Jurkat, Clone E6-1 (cell line): ENCODE measurements at places on chromosomes 1 and 21.

DNA sequence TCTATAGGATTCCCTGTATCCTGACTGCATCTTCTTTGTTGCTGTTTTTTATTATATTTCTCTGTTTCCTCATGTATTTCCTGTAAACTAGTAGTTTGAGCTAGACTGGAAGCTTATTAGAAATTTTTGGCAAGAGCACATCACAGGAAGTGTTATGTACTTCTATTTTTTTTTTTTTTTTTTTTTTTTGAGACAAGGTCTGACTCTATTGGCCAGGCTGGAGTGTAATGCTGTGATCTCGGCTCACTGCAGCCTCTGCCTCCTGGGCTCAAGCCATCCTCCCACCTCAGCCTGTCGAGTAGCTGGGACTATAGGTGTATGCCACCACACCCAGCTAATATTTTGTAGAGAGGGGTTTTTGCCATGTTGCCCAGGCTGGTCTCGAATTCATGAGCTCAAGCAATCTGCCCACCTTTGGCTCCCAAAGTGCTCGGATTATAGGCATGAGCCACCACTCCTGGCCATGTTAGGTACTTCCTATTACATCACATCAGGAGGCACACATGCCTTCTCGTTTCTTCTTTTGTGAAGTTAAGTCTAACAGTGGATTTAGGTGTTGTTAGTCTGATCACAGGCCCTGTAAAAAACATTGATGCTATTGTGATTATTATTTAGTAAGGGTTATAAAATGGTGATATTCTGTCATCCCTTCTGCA lies 12.5 kb downstream of the C1orf21 start:
- no peak for DNase-seq

- DNase-seq: no peak
Measured at GRCh38 chr1:150578272-150579109, 919 bp downstream of the MCL1 start.

DNA sequence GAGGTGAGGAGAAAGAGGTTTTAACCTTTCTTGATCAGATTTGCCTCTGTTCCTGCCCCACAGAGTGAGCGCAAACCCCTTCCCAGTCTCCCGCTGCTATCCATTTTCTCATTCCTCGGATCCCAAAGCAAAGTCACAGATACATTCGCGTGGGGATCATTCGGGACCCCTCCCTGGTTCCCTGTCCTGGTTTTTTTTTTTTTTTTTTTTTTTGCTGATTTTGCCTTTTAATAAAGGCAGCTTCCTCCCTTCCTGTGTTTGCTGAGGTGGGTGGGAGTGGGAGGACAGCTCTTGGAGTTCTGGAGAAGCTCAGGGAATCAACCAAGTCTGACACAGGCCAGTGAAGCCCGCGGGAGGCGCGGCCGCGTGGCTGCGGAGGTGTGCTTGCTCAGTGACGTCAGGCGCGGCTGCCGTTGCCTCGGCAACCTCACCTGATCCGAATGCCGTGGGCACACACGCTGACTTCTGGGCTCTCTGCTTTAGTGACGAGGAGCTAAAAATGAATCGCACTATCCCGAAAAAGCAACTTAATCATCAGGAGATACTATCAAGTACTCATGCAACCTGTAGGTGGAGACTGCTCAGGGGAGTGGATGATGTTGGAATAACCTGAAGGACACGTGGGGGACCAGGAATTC lies 106.4 kb downstream of the TBX19 start:
- no peak for DNase-seq

GRCh38 chr1:65939636-65940035 lies 146.9 kb downstream of the PDE4B start:
- no peak for DNase-seq

- no peak for DNase-seq
Measured at GRCh38 chr1:116092752-116093489, 18.3 kb upstream of the MAB21L3 start.

GRCh38 chr1:177427811-177428210 lies 257.1 kb downstream of the BRINP2 start:
- DNase-seq: no peak
